ENCODE measurements at places on chromosomes 1 and 21.

- no peak for DNase-seq
Measured at GRCh38 chr1:94383966-94384408, 34.2 kb upstream of the ABCD3 start.

DNA sequence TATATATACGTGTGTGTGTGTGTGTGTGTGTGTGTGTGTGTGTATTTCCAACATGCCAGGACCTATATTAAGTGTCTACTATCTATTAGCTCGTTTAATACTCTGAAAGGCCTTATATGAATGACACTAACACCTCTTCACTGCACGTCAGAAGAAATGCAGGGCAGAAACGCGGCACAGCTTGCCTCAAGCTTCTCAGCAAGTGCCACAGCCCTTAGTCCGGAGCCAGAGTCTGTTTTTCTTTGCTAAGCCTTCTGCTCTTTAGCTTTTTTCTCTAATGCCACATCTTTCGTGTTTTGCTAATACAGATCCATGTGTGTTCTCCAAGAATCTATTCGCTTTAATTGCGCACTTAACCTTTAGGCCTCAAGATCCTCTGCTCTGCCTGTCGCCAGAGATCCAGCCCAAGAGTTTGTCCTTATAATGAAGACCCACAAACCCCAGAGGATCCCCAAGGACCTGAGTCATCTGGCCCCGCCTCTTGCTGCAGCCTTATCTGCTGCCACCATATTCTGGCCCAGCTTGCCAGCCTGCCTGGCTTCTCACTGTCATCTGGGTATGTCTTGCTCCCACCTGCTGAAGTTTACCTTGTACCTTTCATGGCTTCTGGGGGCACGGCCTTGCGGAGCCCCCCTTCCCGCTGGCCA lies 2.0 kb upstream of the TRIM58 start:
- DNase-seq, result no peak

- DNase-seq, result no peak
Measured at GRCh38 chr1:232589812-232590743, 39.9 kb downstream of the SIPA1L2 start.

GRCh38 chr1:67771152-67771551 lies 62.1 kb downstream of the GNG12 start:
- no peak for DNase-seq

- no peak for DNase-seq
Measured at GRCh38 chr21:44878053-44878982, 4.8 kb upstream of the PTTG1IP start.

GRCh38 chr1:175036476-175036875 lies 13.3 kb upstream of the MRPS14 start:
- no peak for DNase-seq

DNA sequence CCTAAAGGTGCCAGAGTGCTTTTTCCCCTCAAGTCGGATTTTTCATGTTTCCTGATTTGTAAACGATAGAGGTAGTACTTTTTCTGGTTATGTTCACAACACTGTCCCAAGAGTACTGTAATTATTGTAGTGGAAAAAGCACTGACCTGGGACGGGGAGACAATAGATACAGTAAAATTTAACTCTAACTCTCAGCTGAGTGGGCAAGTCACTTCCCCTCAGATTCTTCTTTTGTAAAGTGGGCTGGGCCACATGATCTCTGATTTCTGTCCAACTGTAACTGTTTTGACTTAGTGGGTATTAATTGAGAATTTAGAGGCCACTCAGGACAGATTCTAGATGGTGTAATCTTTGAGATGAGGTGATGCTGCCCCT lies 19.1 kb downstream of the MARCKSL1 start:
- DNase-seq, result no peak

GRCh38 chr1:205316161-205316566 lies 5.4 kb downstream of the NUAK2 start:
- DNase-seq, result no peak

DNA sequence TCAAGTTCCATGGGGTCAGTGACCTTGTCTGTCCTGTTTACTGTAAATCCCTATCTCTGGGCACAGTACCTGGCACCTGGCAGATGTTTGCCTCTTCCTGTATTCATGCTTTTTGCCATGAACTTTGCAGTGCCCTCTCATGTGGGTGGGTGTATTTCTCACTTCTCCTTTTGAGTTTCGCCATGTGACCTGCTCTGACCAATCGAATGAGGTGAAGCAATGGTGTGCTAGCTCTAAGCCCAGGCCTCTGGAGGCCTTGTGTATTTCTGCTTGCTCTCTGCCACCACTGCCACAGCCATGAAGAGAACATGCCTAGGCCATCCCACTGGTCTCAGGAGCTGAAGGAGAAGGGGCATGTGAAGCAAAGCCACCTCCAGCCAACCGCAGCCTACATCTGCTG lies 185.5 kb upstream of the ZC3H12A start:
- no peak for DNase-seq

GRCh38 chr21:33030633-33031032 lies 4.9 kb downstream of the OLIG2 start:
- DNase-seq, result no peak

DNA sequence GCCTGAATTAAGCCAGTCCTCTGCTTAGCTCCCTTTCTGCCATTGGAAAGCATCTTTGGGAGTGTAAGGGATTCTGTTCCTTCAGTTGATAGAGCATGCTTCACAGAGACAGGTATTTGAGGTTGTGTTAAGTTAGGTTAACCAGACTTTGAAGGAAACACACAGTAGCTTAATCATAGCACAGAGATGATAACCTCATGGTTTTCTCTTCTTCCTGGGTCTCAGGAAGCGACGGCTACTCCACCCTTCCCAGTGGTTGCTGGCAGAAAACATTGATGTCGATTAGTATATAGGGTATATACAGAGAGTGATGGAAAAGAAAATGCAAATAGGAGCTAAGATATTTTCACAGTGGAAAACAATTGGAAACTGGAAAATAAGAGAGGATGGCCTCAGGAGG lies 42.0 kb downstream of the S1PR1 start:
- DNase-seq, result no peak

GRCh38 chr21:36039861-36040260 lies 20.5 kb downstream of the SETD4 start:
- no peak for DNase-seq

DNA sequence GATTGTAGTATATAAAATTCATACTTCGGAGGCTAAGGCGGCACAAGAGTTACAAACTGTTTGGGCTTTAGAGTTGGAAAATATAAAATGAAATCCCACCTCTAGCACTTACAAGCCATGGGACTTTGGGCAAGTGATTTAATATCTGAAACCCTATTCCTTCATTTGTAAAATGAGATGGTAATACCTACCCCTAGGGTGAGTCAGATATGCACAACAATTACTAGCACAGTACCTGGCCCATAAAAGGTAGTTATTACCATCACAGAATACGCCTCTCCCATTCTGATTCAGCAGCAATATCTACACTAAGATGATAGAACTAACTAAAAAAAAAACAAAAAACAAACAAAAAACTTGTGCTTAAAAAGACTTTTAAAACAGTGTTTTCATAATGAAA lies 3.5 kb downstream of the KLHL12 start:
- DNase-seq, result no peak

DNA sequence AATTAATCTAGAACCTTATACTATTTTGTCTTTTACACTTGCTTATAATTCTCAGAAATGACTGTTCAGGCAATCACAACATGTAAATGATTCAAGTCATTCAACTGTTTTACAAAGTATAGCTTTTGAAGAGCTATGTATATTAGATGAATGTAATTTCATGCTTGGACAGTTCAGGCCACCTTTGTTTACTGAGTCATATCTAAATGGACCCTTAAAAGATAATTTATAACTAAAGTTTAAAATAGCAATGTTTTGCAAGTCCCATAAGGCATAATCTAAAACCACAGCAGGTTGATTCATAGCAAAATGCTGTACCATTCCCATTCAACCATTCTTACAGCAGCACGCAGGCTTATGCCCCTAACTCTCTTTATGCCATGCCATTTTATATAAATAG lies 64.8 kb downstream of the PIK3R3 start:
- DNase-seq, result no peak

DNA sequence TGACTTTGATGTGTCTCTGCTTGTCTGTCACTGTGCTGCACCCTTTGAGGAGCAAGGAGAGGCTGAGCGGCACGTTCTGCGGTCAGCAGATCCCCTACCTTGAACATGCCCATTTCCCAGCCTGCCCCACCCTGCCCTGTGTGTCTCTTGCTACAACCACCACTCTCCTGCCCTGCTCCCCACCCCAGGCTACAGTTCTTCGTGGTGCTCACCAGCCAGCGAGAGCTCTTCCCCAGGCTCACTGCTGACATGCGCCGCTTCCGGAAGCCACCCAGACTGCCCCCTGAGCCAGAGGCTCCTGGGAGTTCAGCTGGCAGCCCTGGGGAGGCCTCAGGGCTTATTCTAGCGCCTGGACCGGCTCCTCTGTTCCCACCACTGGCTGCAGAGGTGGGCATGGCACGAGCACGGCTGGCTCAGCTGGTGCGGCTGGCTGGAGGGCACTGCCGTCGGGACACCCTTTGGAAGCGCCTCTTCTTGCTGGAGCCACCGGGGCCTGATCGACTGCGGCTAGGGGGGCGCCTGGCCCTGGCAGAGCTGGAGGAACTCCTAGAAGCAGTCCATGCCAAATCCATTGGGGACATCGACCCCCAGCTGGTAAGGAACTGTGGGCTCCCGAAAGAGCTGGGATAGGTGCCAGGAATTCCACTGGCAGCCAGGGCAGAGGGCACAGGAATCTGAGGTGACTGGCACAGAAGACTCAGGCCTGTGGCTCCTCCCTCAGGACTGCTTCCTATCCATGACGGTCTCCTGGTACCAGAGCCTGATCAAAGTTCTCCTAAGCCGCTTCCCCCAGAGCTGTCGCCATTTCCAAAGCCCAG lies 5.6 kb downstream of the HYI start:
- DNase-seq, result no peak

DNA sequence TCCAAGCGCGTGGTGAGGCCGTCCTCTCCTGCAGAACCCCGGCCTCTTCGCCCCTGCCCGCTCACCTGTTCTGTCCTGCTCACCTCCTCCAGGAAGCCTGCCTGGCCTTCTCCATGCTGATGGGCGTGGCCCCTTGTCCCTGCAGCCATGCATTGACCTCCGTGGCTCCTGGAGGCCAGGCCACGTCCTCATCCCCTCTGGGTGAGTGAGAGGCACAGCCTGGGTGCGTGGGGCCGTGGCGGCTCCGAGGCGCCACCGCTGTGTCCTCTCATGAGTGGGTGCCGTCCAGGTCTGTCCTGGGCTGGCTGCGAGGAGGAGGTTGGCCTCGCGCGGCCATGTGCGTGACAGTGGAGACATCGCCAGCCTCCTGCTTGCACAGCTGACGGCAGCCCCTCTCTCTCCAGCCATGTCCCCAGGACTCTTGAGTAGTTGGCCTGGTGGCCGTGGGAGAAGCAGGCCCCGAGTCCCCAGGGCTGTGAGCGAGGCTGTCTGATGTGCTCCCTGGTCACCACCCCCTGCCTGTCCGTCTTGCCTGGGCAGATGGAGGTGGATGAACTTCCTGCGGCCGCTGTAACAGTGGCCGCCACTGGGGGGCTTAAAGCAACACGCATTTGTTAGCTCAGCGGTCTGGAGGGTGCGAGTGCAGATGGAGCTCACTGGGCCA lies 58.1 kb downstream of the PRKCZ start:
- DNase-seq, result no peak

GRCh38 chr1:212920896-212921295 lies 29.4 kb upstream of the VASH2 start:
- no peak for DNase-seq

GRCh38 chr1:236753516-236753915 lies 41.6 kb upstream of the MTR start:
- DNase-seq, result no peak

- DNase-seq, result no peak
Measured at GRCh38 chr1:244405856-244406255, 45.9 kb downstream of the ADSS2 start.

All from stimulated activated effector memory CD8-positive, alpha-beta T cell treated with anti-CD3 and anti-CD28 coated beads, Interleukin-12 subunit alpha, Interleukin-12 subunit beta, amount 100 ng/mL, for 72 hours (primary cell).